ENCODE measurements at places on chromosomes 6 and 20. TPM values are rescaled to one million over a fixed set of nuclear protein-coding genes. Genes with fewer than 3 reads are reported as not detected.

DNA sequence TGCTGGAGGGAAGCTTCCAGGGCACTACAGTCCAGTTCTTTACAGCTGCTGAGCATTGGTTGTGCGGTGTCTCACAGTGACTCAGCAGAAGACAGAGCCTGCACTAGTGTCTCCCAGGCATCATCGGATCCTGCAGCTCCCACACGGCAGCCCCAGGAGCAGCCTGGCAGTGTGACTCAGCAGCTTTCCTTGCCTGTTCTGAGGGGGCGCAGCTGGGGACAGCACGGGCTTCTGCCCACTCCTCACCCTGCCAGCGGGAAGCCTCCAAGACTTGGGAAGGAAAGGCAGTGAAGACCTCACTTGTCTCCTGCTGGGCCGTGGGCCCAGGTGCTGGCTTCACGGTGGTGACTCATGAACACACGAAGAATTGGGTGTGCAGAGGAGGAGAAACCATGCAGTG lies 165.4 kb downstream of the SYNDIG1 start:
- peak; percentile 52 for DNase-seq

DNA sequence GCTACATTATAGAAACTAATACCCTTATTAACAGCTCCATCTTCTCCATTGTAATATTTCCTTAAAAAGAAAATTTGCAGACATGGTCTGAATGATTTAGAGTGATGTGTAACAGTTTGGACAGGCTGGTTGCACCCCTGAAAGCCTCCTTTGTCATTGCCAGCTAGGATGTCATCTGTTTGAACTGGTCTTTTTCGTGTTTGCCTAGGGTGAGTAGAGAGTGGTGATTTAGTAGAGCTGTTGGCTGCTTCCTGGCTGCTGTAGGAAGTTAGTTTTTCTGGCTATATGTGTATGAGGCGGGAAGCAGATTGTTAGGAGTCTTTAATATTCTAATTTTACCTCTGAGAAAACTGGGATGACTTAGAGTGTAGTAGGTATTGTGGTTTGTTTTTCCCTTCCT lies 101.1 kb downstream of the ZFAND3 start:
- no peak for DNase-seq

GRCh38 chr6:16311763-16312162 lies 73.4 kb downstream of the GMPR start:
- no peak for DNase-seq

Gene IL20RA
- total RNA-seq = not detected

GRCh38 chr6:156900292-156900691 lies 123.1 kb downstream of the ARID1B start:
- no peak for DNase-seq

DNA sequence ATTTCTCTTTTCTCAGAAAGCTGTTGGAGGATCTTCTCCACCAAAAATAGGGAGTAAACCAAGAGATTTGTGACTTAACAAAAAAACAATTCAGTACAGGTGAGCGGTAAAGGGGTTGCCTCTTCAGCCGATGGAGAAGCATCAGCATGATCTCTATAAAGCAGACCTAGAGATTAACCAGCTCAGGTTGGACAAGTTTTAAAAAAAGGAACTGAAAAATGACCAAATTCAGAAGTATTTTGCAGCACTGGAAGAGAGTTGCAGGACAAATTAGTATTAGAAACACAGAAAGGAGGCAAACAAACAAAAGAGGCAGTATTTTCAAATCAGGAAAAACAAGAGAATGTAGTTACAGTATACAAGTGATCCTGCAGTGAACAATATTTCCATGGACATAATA lies 39.6 kb upstream of the ZNF184 start:
- no peak for DNase-seq

Gene LBP
- total RNA-seq = not detected

Gene PTK7
- 63.8 TPM for total RNA-seq

DNA sequence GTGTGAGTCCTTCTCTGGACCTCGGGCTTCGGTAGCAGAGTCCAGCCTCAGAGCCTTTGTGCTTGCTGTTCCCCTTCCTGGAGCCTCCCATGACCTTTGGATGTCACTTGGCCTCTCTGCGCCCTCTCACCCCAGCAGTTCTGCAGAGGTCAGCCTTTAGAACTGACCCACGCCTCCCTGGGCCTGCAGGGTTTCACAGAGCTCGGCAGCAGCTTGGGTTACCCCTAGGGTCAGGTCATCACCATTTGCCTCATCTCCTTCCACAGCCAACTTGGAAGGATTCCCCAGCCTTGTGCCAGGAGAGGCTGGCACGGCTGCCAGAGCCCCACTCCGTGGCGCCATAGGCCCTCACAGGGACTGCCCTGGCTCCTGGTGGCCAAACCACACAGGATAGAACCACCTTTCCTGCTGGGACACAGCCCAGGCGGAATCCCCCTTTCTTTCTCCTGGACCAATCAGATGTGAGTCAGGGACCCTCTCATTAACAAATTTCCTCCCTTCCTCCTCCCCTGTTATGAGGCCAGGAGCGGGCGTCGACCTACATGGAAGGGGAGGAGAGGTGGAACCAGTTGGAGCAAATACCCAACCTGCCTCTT lies 13.9 kb upstream of the SIRPA start:
- DNase-seq = no peak

Gene HRH3
- not detected for total RNA-seq

DNA sequence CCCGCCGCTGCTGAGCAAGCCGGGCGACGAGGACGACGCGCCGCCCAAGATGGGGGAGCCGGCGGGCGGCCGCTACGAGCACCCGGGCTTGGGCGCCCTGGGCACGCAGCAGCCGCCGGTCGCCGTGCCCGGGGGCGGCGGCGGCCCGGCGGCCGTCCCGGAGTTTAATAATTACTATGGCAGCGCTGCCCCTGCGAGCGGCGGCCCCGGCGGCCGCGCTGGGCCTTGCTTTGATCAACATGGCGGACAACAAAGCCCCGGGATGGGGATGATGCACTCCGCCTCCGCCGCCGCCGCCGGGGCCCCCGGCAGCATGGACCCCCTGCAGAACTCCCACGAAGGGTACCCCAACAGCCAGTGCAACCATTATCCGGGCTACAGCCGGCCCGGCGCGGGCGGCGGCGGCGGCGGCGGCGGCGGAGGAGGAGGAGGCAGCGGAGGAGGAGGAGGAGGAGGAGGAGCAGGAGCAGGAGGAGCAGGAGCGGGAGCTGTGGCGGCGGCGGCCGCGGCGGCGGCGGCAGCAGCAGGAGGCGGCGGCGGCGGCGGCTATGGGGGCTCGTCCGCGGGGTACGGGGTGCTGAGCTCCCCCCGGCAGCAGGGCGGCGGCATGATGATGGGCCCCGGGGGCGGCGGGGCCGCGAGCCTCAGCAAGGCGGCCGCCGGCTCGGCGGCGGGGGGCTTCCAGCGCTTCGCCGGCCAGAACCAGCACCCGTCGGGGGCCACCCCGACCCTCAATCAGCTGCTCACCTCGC lies 1.5 kb downstream of the ARID1B start:
- DNase-seq = peak; percentile 49

Gene ULBP3
- 2.7 TPM for total RNA-seq

Gene ADGRF4
- under 0.01 TPM for total RNA-seq

DNA sequence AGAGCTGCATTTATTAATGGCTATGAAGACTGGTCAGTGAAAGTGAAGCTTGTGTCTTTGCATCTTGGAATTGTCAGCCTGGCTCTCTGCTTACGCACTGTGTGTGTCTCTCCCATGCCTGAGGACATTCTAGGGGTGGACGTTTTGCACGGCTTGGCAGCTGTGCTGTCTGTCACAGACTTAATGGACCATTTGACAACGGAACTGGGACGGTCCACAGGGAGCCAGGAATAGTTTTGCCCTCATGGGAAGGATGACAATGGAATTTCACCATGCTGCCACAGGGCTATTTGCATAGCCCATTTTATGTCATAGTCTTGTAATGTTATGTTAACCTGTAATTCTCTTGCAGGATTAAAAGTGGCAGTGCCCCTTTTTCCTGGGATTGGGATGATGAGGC lies 44.7 kb downstream of the OR2B6 start:
- no peak for DNase-seq

GRCh38 chr6:95093154-95093553 lies 484.2 kb upstream of the MANEA start:
- no peak for DNase-seq

DNA sequence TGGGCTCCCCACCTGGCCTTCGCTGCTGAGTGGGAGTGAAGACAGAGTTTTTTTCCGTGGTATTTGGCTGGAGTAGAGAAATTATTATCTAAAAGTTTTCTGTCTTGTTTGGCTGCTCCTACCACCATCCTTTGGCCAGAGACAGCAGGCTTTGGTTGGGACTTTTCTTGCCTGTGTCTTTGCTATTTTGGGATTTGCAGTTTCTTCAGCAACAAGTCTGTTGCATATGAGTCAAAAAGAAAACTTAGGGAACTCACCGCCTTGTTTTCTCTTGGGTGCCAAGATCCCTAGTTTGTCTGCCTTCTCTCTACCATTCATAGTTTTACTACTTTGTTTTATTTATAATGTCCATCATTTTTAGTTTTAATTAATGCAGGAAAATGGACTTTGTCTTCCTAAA lies 683.8 kb downstream of the DOK5 start:
- DNase-seq = no peak

DNA sequence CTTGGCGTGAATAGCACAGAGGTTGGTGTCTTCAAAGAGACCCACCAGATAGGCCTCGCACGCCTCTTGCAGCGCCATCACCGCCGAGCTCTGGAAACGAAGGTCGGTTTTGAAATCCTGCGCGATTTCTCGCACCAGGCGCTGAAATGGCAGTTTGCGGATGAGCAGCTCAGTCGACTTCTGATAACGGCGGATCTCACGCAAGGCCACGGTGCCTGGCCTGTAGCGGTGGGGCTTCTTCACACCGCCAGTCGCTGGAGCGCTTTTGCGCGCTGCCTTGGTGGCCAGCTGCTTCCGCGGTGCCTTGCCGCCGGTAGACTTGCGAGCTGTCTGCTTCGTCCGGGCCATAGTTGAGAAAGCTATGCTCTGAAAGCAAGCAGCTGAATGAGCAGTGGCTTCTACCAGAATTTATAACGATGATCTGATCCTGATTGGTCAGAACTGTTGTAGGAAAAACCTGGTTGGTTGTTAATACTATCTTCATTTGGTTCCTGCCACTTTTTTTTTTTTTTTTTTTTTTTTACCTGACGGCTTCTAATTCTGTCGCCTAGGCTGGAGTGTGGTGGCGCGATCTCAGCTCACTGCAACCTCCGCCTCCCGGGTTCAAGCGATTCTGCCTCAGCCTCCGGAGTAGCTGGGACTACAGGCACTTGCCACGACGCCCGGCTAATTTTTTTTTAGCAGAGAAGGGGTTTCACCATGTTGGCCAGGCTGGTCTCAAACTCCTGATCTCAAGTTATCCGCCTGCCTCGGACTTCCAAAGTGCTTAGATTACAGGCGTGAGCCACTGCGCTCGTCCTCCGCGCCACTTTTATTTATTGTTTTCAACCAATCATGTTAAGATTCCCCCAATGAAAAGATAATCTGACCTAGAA lies 21.5 kb downstream of the OR2B2 start:
- DNase-seq = peak; percentile 89

- DNase-seq = no peak
These were observed 88.9 kb upstream of the NT5E start for GRCh38 chr6:85360794-85361642.

DNA sequence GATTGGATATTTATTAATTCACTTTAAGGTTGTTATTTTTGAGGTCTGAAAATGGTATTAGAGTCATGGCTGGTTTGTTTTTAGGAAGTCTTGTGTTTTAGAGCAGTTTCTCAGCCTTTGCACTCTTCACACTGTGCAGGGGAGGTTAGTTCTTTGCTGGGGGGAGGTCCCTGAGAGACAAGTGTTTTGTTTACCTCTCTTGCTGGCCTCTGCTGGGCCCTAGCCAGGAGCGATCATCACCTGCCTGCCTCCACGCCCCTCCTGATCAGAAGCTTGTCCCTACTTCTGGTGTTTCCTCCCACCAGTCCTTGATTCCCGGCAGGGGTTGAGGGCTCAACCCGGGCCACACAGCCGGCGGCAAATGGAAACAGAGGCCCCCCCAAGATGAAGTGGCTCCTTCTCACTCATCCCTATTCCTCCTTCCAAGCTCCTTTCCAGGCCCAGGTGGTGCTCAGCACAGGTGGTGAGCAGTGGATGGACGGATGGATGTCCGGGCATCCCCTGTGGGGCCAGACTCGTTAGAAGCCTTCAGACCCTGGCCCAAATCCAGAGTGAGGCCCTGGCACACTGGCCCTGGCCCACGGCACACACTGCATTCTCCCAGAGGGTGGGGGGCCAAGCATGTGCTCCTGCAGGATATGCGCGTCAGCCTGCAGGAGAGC lies 51.3 kb downstream of the GRM4 start:
- no peak for DNase-seq

Gene PXDC1
- total RNA-seq = 7.3 TPM

- no peak for DNase-seq
These were observed 459.8 kb upstream of the CITED2 start for GRCh38 chr6:139834232-139834631.

Gene NKAIN4
- total RNA-seq = not detected

DNA sequence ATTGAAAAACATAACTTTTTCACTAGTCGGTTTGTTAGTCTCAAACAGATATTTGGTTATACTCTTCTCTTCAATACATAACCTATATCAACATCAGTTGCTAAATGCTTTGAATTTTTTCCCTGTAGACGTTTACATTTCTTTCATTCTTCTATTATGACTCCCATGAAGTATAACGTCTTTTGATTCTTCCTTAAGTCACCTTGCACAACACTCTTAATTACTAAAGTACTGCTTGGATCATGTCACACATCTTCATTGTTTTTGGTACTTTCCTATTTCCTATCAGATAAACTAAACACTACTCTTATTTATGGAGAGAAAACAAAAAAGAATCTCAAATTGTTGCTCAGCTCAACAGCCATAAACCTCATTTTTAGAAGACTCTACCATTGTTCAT lies 23.0 kb upstream of the BMP5 start:
- no peak for DNase-seq

GRCh38 chr6:16976385-16977183 lies 125.3 kb upstream of the STMND1 start:
- no peak for DNase-seq

DNA sequence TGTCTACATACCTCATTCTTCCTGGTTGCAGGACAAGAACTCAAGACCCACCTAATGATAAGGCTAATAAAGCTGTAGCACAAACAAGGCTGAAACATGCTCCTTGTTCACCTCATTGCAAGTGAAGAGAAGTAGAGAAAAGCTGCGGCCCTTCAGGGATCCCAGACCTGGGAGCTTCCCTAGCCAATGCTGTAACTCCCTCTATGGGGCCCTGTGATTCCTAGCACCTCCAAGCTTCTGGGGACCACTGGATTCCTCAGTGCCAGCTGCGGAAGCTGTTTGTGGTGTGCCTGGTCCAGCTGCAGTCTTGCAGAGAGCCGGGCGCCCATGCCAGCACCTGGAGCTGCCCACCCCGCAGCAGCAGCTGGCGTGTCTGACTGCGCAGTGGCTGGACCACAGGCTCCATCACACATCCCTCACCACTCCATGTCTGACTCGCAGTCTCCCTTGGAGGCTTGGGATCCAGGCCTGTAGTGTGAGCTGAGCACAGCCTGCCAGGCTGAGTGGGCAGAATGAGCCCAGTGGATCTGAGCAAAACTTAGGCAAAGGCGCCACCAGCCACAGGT lies 737.2 kb upstream of the GJE1 start:
- no peak for DNase-seq

Gene CNR1
- under 0.01 TPM for total RNA-seq

DNA sequence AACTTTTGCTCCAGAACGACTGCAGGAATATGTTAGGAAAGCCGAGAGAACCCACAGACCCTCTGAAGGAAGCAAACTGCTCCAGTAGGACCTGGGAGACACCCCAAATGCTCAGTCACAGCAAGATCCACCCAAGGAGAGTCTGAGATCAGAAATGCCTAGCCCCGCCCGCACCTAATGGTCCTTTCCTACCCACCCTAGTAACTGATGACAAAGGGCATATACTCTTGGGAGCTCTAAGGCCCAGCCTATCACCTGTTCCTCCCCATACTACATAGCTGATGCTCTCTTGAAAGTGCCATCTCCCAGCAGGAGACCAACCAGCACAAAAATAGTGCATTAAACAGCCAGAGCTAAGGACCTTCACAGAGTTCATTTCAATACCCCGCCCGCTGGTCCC lies 67.6 kb downstream of the CD2AP start:
- no peak for DNase-seq

Data from hematopoietic multipotent progenitor cell (in vitro differentiated cells).